ENCODE measurements at places on chromosomes 5 and 9. TPM values are rescaled to one million over a fixed set of nuclear protein-coding genes. Genes with fewer than 3 reads are reported as not detected.

Gene PCDHA5
- 2.1 TPM for total RNA-seq

Gene TRAF1
- total RNA-seq: 1.9 TPM

Gene CER1
- 0.99 TPM for total RNA-seq

Gene ORM2
- total RNA-seq: not detected

Gene ITGA1
- total RNA-seq: 17.0 TPM

Gene ANKS6
- 25.2 TPM for total RNA-seq

Gene SLC22A4
- total RNA-seq: 1.3 TPM

Gene DOCK2
- total RNA-seq: 0.82 TPM

Gene SPOUT1
- total RNA-seq: 53.4 TPM

Gene KIF24
- total RNA-seq: 9.6 TPM

Gene FOXE1
- 4.2 TPM for total RNA-seq

Gene IARS1
- 125 TPM for total RNA-seq

Gene ENTREP1
- 3.0 TPM for total RNA-seq

Gene JAKMIP2
- total RNA-seq: 13.8 TPM

Gene NPR3
- 116 TPM for total RNA-seq

Gene PDE6A
- total RNA-seq: not detected

Gene SPATA31E1
- not detected for total RNA-seq

Gene ANKRD34B
- total RNA-seq: 0.19 TPM

Gene TGFBR1
- 34.4 TPM for total RNA-seq

Gene C7
- 18.9 TPM for total RNA-seq

Gene GRXCR2
- total RNA-seq: not detected

Gene CCL21
- not detected for total RNA-seq

Gene LURAP1L
- 8.7 TPM for total RNA-seq

Gene NFX1
- total RNA-seq: 36.4 TPM

Gene SPAAR
- not detected for total RNA-seq

Gene OR13F1
- not detected for total RNA-seq

Gene TMC1
- total RNA-seq: not detected

Gene NOL8
- total RNA-seq: 37.4 TPM

Data from type B pancreatic cell (in vitro differentiated cells).